CD4-positive, alpha-beta T cell treated with Interleukin-6 at 100 ng/mL for 8 hours (primary cell): ENCODE measurements at places on chromosomes 4 and X.
A peak's percentile ranks its signal among the peaks of the same experiment; 100 is the strongest.

DNA sequence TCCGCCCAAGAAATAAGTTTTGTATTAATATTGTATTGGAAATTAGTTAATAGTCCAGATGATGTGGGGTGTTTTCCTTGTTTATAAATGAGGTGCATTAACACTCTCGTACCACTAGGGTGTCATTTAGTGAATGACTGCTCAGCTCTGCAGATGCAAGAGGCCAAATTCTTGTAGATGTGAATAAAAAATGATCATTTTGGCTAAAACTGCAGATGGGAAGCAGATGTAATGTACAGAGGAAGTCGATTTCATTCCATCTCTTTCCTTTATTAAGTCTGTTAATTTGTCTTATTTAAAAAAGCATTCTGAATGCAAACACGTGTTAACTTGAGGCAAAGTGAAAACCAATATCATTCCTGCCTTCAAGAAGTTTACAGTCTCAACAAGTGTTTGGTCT lies 108.1 kb downstream of the DHX15 start:
- no peak for DNase-seq

DNA sequence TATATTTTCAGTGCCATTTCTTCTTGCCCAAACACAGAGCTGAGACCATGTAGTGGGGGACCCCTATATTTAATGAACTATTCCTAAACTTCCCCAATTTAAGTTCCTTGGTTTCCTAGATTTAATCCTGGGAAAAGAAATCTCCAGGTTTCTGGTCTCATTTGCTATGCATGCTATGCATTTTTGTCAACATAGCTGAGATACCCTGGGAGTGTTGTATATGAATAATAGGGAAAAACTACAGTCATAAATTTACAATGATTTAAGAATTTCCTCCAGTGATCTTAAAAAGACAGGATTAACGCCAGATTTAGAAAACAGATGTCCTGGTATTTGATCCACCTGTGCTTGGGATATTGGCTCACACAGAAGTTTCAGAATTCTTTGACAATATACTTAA lies 136.8 kb upstream of the RAPGEF2 start:
- DNase-seq, result no peak

DNA sequence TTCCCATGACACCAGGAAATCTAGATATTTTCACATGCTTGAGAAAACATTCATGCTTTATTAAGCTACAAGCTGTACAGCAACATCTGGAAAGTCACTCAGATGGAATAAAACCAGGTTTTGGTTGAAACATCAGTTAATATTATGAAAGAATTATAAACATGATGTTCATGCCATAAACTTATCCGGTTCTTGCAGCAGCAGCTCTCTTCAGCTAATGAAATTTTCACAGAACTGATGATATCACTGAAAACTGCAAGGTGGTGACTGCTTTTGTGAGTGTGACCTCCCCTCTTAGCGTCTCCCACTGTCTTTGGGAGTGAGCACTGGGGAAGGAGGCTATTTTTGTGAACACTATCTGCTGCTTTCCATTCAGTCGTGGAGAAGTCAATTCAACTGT lies 56.9 kb downstream of the ARHGAP10 start:
- no peak for DNase-seq

GRCh38 chr4:74152836-74153235 lies 5.1 kb upstream of the MTHFD2L start:
- DNase-seq, result no peak

GRCh38 chrX:101385795-101386541 lies at the start of gene BTK:
BTK (minus strand) TSS chrX:101386191; CDS start chrX:101375284, 10,907 bp downstream.
- DNase-seq, result no peak

DNA sequence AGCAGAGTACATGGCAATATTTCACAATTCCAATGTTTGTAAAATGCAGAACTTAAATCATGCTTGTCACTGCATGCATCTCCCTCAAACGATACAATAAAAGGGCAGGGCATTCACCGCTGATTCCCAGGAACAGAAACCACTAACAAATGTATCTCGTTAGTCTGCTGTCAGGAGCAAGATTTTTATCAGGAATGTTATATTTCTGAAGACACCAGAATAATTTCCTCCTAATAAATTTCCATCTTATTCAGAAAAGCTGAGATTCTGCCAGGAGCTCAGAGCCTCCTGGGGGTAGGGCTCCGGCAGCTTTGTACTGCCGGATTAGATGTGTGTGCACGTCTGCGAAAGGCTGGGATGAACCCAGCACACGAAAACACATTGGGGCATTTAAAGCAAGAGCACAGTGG lies 54.0 kb upstream of the LDB2 start:
- no peak for DNase-seq

GRCh38 chrX:50157545-50158135 lies 43.2 kb downstream of the AKAP4 start:
- DNase-seq, result no peak

DNA sequence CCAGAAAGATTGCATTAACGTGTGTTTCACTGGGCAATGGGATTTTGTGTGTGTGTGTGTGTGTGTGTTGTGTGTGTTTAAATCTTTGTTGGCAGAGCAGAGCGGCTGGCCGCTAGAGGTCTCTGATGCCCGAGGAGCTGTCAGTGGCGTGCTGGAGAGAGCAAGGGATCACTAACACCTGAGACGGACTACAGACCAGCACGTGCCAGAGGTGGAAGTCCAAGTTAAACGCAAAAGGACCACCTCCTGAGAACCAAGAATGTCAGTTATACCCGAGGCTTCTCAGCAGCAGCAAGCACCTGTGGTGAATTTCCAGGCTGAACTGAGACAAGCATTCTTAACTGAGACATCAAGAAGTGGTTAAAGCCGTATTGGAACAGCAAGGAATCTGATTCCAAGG lies 9.0 kb upstream of the SLC25A14 start:
- peak; percentile 17 for DNase-seq

DNA sequence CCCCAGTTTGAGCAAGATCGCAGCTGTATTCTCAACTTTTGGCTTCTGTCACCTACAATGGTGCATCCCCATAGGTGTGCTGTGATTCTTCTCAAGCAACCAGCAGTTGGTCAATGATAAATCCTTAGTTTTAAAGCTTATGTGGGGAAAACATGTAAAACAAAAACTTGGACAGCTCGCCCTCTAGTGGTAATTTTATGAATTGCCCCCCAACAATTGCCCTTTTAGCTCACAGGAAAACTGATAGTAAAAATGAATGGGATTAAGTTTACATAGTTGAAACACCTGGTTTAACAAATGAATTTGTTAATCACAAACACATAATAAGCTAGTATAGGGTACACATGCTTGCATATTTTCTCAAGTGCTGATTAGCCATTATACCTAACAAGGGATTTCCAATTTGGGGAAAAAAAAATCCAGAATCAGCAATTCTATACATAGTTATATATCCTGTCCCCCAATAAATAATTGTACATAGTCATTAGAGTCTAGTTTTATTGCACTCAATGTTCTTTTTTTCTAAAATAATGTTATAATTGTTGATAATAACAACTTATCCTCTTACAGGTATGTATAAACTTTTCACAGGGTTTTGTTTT lies 30.1 kb downstream of the TEX13A start:
- DNase-seq, result peak; percentile 8

DNA sequence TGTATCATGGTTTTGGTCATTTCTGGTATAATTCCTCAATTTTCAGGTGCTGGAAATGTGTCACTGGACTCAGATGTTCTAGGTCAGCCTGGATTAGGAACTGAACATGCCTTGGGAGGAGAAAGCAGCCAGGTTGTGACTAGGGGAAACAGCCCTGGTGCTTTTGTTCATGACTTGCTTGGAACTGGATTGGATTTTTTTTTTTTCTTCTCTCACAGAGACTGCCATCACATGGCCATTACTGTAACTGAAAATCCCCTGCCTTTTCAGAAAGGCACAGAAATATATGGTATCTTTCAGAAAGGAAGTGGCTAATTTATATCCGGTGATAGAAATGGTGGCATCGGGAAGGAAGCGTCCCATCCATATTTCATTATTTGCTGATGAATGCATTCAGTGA lies 34.6 kb downstream of the SEPTIN11 start:
- peak; percentile 19 for DNase-seq

- DNase-seq, result peak; percentile 68
Observed at GRCh38 chrX:53317365-53318069, 36.1 kb upstream of the IQSEC2 start.

DNA sequence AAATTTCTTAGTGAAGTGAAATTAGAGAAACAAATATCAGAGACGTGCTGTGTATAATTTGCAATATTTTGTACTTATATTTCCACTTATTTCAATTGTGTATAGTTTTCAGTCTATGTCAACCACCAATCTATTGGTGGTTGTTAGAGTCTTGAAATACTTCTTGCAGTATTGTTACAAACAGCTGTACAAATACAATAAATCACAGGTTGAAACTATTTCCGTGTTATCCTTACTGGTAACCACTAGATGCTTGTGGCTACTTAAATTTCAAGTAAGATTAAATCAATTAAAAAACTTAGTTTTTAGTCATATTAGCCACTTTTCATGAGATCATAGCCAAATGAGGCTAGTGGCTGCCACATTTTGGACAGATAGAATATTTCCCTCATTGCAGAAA lies 520.5 kb downstream of the GBA3 start:
- DNase-seq, result no peak

DNA sequence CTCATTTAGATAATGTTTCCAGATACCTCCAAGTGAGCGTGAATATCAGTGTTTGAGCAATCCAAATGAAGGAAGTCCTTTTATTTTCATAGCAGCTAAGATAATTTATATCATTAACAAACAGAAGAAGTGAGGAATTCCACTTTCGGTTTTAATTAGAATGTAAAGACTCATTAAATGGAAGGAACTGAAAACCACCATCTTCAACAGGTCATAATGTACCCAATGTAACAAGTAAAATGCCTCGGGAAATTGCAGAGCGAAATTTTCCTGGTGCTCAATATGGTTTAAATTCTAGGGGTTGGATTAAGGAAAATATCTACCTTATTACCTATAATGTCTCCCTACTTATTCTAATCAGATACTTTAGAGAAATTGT lies 33.9 kb upstream of the SLC9A7 start:
- DNase-seq, result no peak

- no peak for DNase-seq
Observed at GRCh38 chr4:142367418-142368180, 478.5 kb downstream of the INPP4B start.

- no peak for DNase-seq
Observed at GRCh38 chrX:55149242-55149641, 60.4 kb downstream of the PAGE2 start.

DNA sequence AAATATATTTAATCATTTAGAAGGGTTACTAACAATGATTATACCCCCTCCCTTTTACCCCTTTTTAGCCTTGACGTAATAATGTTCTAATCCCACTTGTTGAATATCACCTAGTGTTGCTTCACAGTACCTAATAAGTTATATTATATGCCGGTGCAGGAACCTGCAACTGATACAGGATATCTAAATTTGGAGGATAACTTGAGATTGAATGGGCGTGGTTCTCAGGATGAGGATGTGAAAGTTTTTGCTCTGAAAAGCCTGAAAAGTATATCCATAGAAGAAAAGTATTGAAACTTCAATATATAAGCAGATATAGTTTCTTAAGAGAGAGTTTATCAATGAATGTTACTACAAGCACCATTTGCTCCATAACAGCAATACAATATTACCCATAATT lies 59.8 kb downstream of the ZNF711 start:
- DNase-seq, result no peak

DNA sequence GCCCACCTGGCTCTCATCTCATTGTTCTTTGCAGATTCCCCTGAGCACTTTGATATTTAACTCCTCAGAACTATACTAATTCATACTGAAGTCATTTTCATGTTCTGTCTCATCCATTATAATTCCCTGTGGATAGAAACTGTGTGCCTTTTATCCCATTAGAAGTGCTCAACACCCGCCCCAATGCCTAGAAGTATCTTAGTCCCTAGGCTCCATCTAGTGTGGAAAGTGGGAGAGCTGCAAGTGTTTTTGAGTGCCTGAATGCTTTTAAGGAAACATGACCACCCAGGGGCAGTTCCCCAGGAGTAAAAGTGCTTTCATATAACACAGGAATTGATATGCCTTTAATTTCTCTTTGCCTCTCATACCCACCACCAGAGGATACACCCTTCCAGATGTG lies 117.0 kb downstream of the CHRDL1 start:
- no peak for DNase-seq

DNA sequence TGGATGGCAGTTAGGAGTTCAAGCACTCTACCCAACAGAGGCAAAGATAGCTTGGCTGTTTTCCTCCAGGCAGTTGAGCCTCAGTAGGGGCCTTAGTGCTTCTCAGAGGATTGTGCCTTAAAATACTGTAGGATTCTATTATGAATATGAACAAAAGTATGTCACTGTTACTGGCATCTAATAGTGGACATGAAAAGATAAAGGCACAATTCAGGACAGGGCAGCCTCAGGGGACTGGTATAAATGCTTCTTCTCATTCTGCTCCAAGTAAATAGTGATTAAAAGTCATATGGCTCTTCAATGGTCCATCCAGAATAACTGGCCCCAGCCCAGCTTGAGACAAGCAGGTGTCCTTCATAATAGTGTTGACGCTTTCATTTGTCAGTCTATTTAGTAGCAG lies 17.7 kb downstream of the COL4A6 start:
- DNase-seq, result no peak

- peak; percentile 40 for DNase-seq
Observed at GRCh38 chrX:21479695-21480270, 105.6 kb downstream of the CNKSR2 start.

- no peak for DNase-seq
Observed at GRCh38 chrX:31228415-31228832, 156.6 kb upstream of the FTHL17 start.

- DNase-seq, result no peak
Observed at GRCh38 chr4:53101191-53101581, 239.1 kb downstream of the RASL11B start.

GRCh38 chr4:81412946-81413495 lies 58.7 kb downstream of the RASGEF1B start:
- no peak for DNase-seq

DNA sequence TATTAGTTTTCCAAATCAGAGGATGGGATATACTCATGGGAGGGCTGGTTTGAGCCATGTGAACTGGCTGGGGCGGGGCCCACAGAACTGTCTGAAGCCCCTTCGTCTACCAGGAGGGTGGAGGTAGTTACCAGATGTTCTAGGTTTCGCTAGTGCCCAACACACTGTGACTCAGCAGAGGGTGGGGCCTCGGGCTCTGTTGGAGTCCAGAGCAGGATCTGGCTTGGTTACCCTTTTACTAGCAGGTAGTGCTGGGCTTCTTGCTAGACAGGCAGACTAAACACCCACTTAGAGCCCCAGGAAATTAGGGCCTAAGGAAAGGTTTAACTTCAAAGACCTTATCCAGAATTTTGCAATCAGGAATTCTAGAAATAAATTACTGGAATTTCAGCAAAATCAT lies 56.2 kb upstream of the CHRDL1 start:
- DNase-seq, result no peak

GRCh38 chrX:37875675-37876074 lies 28.3 kb upstream of the DYNLT3 start:
- no peak for DNase-seq

GRCh38 chr4:114783215-114783595 lies 184.6 kb downstream of the UGT8 start:
- DNase-seq, result no peak

GRCh38 chr4:163380703-163381102 lies 37.0 kb downstream of the NPY5R start:
- DNase-seq, result no peak

- no peak for DNase-seq
Observed at GRCh38 chr4:152499344-152499743, 36.5 kb downstream of the FBXW7 start.
